ENCODE measurements at places on chromosomes 12 and 14. TPM values are rescaled to one million over a fixed set of nuclear protein-coding genes. Genes with fewer than 3 reads are reported as not detected.

GRIP1 gene
- total RNA-seq: 5.4 TPM

HSPB8 gene
- total RNA-seq: 572 TPM

LRTM2 gene
- total RNA-seq: not detected

DNAH10 gene
- 0.22 TPM for total RNA-seq

CLEC9A gene
- not detected for total RNA-seq

DNA sequence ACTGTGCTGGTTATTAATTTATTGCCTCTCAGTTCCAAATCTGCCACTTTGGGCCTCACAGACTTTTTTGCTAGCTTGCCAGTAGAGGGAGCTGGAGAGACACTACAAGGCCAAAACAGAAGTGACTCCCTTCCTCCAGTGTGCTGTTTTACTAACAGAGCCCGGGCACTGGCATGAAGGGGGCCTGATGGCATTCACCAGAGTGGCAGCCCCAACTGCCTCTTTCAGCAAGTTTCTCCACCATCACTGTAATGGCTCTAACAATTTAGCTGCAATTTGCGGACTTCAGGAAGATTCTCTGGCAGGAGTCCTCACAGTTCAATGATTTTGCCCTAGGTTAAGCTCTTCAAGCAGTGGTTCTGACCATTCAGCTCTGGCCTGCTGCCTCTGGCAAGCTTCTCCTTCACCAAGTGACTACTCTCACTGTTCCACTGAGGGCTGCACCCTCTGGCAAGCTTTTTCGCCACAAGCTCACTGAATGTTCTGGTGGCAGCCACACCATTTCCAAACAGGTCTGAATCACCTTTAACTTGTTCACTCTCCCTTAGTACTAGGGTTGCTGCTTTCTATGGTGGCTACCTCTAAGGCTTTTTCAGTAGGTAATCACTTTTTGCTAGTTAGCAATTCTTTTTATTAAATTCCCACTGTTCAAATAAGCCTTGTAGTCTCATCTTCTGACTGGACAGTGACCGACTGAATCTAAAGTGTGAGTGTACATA is 104.9 kb downstream of the ZC3H14 start:
- no peak for DNase-seq

- DNase-seq: no peak
Measured at GRCh38 chr12:88299567-88300101, 157.5 kb downstream of the TMTC3 start.

DNA sequence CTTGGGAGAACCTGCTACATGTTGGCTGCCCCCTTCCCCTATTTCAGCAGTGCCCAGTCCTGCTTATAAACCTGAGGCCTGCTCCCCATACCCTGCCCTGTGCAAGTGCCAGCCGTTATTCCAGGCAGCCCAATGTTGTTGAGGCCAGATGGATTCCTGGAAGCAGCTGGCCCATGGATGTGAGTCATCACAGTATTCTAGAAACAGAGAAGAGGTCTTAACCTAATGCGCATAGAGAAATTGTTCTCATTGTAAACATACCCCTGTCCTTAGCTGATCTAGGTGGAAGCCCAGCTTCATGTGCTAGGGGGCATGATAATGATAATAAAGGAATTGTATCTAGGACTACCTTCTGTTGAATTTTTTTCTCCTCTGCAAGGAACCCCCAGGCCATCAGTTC is 69.7 kb downstream of the TSPAN11 start:
- DNase-seq: no peak

DNA sequence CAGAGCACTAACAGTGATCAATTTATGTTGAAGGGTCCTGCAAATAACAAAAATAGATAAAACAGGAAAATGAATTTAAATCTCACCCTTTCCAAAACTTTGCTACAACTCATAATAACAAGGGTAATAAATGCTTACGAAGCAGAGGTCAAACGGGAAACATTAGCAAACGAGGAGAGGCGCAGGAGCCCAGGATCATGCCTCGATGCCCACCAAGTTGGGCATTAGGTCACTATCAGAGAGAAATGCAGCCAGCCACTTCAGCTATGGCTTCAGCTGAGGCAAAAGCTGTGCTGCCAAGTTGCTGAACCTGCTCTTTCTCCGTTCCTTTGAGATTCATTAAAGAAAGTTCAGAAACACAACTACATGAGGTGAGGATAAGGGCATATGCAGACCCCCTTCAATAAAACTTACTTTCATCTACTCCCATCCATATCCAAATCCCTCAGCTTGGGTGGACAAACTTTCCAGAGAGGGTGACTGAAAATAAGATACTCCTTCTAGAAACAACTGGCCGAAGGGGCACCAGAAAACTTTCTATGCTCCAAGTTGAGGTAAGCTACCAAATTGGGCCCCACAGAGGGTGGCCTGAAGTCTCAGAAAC is 7.9 kb downstream of the NKX2-1 start:
- DNase-seq: no peak

GRCh38 chr14:100887728-100888335 is 15.7 kb downstream of the RTL1 start:
- DNase-seq: no peak

DNA sequence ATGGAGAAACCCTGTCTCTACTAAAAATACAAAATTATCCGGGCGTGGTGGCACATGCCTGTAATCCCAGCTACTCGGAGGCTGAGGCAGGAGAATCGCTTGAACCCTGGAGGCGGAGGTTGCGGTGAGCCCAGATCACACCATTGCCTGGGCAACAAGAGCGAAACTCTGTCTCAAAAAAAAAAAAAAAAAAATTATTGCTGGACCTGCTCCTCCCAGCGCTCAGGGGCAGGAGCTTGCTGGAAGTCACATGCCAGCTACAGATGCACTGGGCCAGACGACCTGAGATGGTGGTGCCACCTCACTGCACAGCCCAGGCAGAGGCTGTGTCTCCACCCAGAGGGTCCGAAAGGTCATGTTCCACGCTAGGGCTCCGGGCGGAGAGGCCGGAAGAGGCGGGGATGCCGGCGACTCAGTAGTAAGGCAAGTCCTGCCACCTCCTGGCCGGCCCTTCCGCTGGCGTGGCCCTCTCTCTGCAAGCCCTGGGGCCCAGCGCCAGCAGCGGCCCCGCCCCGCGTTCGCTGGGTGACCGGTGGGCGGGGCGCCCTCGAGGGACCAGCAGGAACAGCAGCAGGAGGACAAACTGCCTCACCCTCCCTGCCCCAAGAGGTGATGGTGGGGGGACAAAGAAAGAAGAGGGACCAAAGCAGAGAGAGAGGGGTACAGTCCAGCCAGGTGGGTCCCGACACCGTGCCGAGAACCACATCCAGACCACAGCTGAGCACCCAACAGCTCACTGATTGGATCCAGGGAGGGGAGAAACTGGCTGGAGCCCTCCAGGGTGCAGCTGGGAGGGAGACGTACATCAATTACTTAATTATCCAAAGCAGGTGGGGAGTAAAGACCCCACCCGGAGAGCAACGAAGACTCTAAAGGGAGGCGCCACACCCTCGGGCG is 3.6 kb upstream of the RHOF start:
- peak; percentile 98 for DNase-seq

DNA sequence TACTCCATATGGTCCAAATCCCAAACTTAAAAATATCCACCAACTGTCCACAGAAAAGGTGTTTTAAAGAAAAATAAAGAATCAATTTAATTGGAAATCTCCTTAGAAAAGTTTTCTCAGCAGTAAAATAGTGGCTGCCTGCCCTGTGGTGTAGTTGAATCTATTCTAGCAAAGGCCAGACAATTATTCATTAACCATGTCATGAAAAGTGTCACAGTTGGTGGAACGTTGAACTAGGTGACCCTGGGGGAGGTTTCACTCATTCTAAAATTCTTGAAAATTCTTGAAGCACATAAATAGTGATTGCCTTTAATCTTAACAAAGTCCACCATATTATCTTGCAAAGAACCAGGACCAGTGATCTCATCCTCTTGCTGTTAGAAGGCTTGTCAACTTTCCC is 78.4 kb upstream of the GZMB start:
- no peak for DNase-seq

GRCh38 chr12:65014504-65015271 is 106.4 kb downstream of the WIF1 start:
- DNase-seq: no peak

DNA sequence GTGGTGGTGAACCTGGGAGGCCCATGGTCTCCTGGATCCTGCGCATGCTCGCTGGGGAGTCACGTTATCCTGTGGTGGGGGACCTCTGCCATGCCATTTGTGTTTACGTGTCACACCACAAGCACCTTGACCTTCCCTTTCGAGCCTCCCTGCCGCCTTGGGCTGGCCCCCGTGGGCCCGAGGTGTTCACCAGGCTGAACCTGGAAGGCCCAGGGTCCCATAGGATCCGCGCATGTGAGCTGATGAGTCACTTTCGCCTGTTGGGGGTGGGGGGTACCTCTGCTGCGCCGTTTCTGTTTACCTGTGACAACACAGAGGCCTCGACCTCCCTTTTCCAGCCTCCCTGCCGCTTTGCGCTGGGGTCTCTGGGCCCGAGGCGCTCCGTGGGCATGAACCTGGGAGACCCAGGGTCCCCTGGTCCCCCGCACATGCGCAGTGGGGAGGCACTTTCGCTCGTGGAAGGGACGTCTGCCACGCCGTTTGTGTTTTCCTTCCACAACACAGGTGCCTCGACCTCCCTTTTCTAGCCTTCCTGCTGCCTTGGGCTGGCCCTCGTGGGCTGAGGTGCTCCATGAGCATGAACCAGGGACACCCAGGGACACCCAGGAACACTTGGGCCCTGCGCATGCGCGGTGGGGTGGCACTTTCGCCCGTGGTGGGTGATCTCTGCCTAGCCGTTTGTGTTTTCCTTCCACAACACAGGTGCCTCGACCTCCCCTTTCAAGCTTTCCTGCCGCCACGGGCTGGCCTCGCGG is 334.1 kb downstream of the ALG10 start:
- DNase-seq: no peak

Data from Right ventricle myocardium inferior (tissue), 1 donor.